ENCODE measurements at places on chromosomes 7 and 10.
A peak's percentile ranks its signal among the peaks of the same experiment; 100 is the strongest.

- DNase-seq: no peak
These were observed 9.3 kb upstream of the IL2RA start for GRCh38 chr10:6071181-6072175.

- no peak for DNase-seq
These were observed 24.0 kb downstream of the COL26A1 start for GRCh38 chr7:101386558-101387231.

- no peak for DNase-seq
These were observed 723.6 kb downstream of the INHBA start for GRCh38 chr7:40979296-40979695.

- DNase-seq: no peak
These were observed 190.2 kb upstream of the MYO3A start for GRCh38 chr10:25743832-25744231.

DNA sequence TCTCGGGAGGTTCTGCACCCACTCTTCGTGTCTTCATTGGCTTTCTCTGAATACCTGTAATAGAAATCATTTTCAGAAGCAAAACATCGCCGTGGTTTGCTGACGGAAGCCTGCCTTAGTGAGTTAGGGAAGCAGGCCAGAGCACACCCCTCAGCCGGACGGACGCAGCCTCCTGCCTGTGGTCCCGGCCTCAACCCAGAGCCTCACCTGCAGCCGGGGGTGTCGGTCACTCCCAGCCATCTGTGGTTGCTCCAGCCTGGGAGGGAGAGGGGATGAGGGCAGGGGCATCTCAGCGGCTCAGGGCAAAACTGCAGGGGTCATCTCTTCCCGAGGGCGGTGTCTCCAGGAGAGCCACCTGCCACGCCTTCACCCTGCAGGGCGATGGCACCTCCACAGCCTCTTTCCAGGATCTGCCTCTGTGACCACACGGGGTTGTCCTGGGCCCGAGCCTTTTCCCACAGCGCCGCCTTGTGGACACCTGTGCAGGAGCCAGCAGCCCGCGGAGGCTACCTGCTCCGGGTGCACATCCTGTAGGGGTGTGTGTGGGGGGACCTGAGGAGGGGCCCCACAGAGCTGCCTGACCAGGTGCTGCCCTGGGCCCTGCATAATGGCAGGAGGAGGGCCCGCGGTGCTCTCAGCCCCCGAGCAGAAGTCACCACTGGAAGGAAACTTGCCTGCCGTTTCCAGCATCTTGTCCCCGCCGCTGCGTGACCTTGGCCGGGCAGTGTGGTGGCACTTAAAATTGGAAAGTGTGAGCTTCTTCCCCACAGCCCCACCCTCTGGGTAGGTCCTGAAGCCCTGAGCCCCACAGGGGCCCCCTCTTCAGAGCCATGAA is 21.6 kb upstream of the AP5Z1 start:
- DNase-seq: peak; percentile 29

DNA sequence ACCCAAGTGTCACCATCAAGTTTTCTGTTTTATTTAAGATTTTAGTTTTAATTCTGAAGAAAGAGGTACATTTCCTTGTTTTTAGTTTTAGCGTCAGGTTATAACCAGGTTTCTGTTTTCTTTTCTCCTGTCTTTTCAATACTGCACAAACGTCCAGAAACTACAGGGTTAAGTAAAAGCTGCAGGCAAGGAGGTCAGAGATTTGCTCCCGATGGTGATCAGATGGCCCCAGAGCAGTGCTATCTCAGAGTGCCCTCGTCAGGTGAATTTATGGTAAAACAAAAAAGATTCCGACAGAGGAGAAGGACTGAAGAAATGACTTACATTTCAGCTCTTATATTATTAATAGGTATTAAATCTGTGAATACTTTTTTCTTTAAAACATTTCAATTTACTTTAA is 128.2 kb downstream of the STRA8 start:
- no peak for DNase-seq

DNA sequence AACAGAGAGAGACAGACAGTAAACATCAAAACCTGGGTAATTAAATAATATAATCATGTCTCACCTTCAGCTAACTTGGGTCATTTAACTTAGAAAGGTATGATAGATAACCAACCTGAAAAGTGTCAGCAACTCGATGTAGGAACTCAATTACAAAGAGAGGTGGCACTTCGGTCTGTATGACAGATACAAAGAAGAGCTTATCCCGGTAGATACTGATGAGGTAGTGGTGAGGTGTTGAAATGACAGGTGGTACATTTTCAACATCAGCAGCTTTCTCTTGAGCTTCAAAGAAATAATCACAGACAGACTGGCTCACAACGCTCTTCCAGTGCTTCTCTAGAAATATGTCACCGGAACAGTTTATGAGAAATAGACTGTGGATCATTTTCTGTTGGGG is 12.6 kb downstream of the AP3M1 start:
- DNase-seq: no peak

- DNase-seq: no peak
These were observed 118.2 kb downstream of the HBP1 start for GRCh38 chr7:107286751-107287621.

DNA sequence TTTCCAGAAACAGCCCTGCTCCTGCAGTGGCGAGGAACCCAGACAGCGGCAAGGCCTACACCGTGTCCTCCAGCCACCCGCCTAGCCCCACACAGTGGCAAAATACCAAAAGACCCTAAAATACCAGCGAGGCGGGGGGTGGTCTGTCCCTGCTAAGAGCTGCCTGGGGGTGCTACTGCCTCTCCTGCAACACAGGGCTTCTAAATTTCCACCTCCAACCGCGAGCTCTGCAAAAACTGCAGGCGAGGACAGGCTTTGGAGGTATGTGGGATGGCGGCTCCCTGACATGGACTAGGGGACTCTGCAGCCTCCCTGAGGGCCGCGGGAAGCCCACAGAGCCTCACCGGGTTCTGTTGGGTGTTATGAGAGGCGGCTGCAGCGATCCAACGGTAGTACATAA is 122.3 kb downstream of the WDR37 start:
- no peak for DNase-seq

DNA sequence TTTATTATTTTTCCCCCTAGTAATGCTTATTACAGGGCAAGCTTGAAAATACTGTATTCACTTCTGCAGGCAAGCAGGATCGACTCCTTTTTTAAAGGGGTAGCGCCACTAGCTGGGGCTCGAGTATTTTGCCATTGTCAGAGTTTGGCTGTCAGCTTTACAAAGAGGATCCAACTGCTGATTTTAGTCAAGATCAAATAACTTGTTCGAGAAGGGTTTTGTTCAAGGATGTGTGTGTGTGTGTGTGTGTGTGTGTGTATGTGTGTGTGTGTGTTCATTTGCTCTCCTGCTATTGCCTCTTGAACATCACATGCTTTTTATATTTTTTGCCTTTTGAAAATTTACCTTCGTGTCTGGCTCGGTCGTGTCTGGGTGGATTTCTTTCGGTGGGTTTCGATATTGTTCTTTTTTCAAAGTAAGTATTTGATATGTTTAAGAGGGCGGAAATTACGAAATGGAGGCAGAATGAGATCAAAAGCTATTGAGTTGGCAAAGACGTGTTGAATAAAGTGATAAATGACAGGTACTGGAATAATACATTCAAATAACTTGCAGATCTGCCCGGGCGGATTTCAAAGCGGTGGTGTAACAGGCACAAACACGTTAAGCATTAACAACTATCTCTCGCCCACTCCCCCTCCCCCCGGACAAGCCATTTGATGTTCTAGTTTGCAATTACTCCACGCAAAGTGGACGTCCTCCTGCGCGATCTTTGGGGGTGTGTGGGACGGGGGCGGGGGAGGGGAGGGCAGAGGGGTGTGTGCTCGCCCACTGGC is 1.1 kb downstream of the ARID5B start:
- DNase-seq: no peak

DNA sequence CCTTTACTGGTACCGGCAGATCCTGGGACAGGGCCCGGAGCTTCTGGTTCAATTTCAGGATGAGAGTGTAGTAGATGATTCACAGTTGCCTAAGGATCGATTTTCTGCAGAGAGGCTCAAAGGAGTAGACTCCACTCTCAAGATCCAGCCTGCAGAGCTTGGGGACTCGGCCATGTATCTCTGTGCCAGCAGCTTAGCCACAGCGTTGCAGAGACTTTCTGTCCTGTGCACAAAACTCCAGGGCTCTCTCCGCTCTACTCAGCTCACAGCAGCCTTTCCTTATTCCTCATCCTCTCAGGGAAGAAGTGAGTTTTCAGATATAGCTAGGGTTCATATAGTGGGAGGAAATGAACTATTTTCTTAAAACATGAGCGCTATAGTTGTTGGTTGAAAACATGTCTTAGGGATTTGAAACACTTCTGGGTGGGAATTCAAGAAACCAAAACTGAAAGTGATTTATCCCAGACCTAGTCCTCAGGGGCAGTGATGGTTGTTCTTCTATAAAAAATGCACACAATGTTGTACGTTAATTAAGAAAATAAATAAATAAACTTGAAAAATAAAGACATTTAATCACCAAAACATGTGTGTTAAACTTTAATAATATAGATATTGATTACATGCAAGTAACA is 150.2 kb upstream of the PRSS58 start:
- DNase-seq: no peak

DNA sequence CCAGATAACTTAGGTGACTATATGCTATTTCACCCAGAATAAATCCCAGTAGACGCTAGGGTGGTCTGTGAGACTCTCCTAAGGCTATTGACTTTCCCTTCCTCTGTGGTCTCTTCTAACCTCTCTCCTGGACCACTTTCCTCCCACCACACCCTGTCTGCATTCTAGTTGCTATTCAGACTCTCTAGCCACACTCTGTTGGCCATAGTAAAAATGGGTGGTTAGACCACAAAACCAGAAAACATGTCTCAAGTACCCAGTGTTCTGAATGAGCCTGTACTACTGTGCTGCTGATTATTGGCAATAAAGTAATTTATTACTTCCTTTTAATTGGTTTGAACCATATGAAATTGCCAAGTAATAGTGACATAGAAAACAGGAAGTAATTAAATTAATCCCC is 240.8 kb downstream of the KIF20B start:
- DNase-seq: no peak

- no peak for DNase-seq
These were observed 14.0 kb upstream of the IFIT1B start for GRCh38 chr10:89363729-89364442.

- no peak for DNase-seq
These were observed 8.3 kb downstream of the ANXA7 start for GRCh38 chr10:73405556-73405955.

- no peak for DNase-seq
These were observed 3.3 kb downstream of the CUX1 start for GRCh38 chr7:101820703-101821102.

- no peak for DNase-seq
These were observed 11.4 kb downstream of the BUB3 start for GRCh38 chr10:123165445-123166072.

GRCh38 chr7:23654508-23654907 is 25.5 kb upstream of the FAM221A start:
- DNase-seq: no peak

DNA sequence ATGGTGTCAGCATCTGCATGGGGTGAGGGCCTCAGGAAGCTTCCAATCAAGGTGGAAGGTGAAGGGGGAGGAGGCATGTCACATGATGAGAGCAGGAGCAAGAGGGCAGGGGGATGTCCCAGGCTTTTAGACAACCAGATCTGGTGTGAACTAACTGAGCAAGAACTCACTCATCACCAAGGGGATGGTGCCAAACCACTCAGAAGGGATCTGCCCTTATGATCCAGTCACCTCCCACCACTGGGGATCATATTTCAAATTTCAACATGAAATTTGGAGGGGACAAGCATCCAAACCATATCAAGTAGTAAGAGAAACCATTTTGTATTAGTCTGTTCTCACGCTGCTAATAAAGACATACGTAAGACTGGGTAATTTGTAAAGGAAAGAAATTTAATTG is 33.6 kb downstream of the THNSL1 start:
- no peak for DNase-seq

DNA sequence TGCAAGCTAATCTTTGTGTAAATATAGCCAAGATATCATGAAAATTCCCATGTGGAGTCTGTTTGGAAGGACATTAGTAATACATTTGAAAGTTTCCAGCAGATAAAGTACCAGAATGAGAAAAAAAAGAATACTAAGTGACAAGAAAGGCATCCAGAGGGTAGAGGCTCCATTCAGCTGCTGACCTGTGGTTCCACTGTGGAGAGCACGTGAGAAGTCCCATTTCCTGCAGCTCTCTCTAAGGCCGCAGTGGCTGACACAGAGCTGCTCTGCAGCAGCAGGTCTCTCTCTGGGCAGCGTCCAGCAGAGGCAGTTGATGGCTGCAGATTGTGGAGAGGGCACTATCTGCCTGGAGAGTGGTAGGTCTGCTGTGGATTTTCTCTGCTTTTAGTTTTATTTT is 100.1 kb upstream of the TMEM72 start:
- no peak for DNase-seq
